ENCODE measurements at places on chromosomes 4 and X.

GRCh38 chrX:6279277-6279909 lies 50.7 kb upstream of the NLGN4X start:
- DNase-seq = no peak

DNA sequence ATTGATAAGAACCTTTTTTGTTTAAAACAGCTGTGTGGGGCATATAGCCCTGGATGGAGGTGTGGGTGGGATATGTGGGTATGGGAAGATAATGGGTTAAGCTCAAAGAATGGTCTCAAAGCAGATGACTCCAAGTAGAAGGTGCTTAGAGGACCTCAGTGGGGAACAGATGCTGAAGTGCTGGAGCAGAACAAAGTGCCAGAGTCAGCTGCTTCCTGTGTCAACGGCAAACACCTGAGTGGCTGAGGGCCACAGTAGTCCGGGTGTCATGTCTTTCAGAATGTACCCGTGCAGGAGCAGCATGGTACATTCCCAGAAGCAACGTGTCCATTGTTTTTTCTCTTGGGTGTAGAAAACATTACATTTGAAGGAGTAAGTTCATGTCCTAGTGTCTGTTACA lies 210.6 kb downstream of the CCNG2 start:
- no peak for DNase-seq

- DNase-seq = no peak
These were observed 124.5 kb upstream of the GIMD1 start for GRCh38 chr4:106493086-106493485.

- no peak for DNase-seq
These were observed 232.7 kb downstream of the ARHGAP24 start for GRCh38 chr4:85707611-85708010.

DNA sequence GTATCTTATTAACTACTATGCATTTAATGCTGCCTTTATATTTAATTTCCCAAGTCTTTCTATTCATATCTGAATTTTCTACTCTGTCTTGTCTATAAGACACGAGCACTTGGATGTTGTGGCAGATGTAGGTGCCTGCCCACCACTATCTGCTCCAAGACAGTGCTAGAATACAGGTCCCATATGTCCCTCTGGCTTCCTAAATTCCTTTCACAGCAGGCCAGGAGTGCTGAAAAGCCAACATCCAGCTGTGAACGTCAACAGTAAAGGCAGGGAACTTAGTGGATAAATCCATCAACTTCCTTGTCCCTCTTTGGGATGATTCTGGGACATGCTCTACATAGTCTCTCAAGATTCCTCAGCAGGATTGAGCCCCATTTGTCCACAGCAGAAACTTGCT lies 245.1 kb upstream of the ETNPPL start:
- no peak for DNase-seq

DNA sequence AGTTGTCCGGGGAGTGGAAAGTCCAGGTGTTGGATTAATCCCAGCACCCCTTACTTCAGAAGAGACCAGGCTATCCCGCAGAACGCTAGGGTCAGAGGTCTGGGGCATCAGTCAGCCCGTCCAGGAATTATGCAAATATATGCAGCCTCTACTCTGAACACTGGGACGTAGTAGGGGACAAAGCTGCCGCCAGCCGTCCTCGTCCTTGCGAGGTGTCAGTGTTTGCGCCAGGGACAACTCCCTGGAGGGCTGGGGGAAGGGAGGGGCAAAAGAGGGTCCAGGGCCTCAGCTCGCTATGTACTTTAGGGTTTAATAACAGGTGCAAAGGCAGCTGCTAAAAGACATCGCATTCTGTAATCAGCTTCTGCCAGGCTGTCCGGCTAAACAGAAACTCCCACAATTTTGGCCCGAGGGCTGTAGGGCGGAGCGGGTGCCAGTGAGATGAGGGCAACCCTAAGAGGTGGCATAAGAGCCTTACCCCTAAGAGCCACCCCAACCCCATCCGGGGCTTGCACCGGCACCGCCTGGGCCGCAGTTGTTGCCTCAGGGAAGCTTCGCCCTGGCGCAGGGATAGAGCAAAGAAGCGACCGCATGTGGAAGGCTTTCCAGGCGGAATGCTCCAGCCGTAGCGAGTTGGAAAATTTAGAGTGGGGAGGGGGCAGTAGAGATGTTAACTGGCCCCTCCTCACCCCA lies 8.4 kb downstream of the HAND2 start:
- DNase-seq = no peak

DNA sequence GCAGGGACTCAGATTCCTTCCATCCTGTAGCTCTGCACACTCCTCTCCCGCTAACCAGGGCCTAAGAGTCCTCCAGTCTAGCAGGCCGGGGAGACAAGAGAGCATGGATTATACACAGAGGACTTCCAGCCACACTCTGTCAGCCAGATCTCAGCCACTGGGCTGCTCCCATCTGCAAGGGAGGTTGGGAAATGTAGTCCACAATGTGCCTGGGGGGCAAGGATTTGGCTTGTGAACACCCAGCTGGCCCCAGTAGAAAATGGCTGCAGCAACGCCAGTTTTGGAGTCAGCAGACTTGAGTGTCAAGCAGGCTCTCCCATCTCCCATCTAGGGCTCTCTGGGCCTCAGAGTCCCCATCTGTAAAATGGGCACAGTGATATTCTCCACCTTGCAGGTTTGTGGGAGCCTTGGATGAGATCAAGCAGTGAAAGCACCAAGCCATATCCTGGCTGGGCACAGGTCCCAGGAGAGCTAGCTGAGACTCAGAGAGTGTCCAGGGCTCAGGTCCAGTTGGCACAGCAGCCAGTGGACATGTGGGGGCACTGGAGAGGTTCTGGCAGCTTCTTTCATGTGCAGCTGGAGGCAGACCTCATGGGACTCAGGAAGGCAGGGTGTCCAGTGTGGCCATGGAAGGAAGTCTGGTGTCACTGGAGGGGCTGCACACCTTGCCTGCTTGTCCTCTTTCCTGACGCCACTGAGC lies 14.6 kb downstream of the PSAPL1 start:
- peak; percentile 4 for DNase-seq

DNA sequence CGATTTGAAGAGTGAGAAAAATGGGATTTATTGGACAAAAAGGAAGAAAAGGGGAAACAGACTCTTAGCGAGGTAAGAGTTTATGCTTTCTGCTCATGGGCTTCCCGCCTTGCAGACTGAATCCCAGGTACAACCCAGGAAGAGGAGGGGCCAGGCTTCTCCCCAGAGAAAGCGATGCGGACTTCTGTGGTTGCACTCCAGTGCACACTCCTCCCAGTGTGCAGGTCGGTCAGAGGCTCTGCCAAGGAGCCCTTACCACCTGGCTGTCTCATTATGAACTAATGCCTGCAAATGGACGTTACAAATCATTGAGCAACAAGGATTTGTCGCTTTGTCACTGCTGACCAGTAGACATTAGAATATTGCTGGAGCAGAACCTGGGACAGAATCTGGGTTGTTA lies 39.9 kb upstream of the GLRA2 start:
- no peak for DNase-seq
